SIG-M5 (cell line): ENCODE measurements at places on chromosomes 6 and 20.

- no peak for DNase-seq
Observed at GRCh38 chr6:3014675-3015066, 15.0 kb downstream of the NQO2 start.

GRCh38 chr6:111556004-111556403, 49.7 kb downstream of the TRAF3IP2 start:
- no peak for DNase-seq

DNA sequence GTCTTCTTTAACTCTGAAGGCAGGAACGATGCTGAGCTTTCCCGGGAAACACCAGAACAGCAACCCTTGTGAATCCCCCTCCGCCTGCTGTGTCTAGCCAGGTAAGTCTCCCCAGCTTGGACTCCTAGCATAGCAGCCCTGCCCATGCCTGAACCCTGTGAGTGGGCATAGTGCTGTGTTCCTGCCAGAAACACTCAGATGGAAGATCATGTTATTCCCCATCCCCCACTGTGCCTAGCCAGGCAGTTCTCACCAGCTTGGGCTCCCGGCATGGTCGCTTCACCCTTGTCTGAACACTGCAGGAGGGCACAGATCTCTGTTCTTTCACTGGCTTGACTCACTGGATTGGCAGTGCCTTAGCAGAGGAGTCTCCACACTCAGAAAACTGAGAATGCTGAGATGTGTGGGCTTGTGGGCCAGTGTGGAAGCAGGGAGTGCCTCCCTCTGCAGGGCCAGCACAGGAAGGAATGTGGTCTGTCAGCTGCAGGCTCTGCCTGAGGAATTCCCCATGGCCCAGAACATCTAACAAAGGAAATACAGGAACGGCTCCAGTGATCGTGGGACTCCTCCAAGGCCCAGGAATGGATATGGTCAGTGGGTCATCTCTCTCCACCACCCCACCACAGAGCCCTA, 440.1 kb upstream of the ADGRB3 start:
- no peak for DNase-seq

- DNase-seq: no peak
Observed at GRCh38 chr6:90233994-90234393, 62.6 kb downstream of the BACH2 start.

DNA sequence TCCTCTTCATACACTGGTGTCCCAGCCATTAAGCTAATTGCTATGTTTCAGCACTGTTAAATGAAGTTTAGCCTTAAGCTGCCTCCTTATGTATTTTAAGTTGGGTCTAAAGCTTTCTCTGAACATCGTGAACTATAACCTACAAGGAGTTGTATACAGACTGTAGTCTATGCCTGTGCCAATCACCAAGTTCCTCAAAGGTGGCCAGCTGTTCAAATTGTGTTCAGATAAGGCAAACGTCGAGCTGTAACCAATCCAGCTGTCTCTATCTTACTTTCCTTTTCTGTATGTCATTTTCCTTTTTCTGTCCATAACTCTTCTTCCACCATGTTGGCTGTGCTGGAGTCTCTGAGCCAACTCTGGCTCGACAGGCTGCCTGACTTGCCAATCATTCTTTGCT, 199.6 kb downstream of the OGFRL1 start:
- no peak for DNase-seq

DNA sequence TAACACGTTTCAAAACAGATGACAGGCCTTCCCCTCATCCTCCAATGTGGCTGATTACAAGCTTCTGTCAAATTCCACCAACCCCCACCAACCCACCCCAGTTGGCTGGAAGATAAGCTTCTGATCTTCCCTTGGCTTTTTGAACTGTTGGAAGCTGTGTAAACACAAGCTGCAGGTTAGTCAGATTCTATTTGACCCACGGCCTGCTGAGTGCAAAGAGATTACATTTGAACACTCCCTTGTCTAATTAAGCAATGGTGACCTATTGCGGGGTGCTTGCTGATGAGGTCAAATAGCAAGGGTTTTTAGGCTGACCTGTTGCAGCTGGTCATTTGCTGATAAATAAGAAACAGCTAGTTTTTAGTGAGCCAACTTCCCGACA, 379.7 kb downstream of the BMP2 start:
- no peak for DNase-seq

- DNase-seq: no peak
Observed at GRCh38 chr6:84346372-84346771, 118.9 kb upstream of the CEP162 start.

DNA sequence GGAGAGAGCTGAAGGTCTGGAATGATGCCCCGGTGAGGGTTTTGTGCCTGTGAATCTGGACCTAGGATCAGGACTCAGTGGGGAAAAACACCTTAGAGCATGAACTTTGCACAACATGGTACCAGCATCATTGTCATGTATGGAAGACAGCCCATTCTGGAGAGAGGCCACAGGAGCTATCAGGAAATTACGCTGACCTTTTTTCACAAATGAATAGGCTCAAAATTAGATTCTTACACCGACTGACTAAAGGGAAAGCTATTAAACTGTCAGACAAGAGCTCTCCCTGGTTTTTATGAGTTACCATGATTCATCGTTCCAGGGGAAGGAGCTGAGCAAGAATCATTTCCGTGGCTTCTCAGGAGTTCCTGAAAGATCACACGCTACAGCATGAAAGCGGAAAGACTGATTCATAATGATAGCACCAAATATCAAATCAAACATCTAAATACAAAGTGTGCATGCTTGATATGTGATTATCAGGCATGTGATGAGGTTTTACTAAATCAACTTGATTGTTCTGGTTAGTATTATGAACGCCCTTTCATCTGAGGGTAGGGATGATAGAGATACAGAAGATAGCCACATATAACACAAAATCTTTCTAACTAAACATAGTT, 224.9 kb upstream of the SMLR1 start:
- no peak for DNase-seq

- no peak for DNase-seq
Observed at GRCh38 chr6:138594758-138595140, 95.5 kb upstream of the NHSL1 start.

- no peak for DNase-seq
Observed at GRCh38 chr6:70390067-70390466, 23.2 kb upstream of the FAM135A start.

GRCh38 chr6:81797591-81797990, 45.1 kb upstream of the TENT5A start:
- DNase-seq: no peak

- no peak for DNase-seq
Observed at GRCh38 chr6:29487131-29487530, 625 bp downstream of the MAS1L start.

- no peak for DNase-seq
Observed at GRCh38 chr6:89372506-89372901, 20.0 kb upstream of the UBE2J1 start.

DNA sequence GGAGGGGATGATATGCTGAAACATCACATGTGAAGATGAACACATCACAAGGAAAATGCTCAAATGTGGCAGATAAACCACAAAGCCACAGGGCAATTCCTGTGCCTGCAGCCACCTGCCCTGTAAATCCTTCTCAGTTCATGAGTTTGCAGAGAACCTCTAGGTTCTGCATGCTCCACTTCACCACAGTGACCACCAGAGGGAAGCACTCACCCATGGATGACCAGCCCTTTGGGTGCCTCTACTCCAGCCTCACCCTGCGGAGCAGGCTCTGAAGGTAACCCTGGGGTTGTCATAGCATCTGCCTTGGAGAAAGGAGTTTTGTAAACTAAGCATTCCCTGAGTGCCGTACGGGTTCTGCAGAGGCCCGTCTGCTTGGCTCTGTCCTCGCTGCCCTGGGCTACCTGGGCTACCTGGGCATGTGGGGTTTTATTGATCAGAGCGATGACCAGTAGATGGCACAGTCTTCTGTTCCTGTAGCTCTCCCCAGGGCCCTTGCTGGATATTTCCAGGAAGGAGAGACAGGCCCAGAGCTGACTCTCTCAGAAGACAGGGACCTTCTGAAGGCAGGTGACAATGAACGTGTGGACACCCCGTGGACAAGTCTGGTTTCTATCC, 31.7 kb upstream of the CST1 start:
- DNase-seq: no peak

- no peak for DNase-seq
Observed at GRCh38 chr6:14690120-14691056, 555.5 kb upstream of the JARID2 start.

DNA sequence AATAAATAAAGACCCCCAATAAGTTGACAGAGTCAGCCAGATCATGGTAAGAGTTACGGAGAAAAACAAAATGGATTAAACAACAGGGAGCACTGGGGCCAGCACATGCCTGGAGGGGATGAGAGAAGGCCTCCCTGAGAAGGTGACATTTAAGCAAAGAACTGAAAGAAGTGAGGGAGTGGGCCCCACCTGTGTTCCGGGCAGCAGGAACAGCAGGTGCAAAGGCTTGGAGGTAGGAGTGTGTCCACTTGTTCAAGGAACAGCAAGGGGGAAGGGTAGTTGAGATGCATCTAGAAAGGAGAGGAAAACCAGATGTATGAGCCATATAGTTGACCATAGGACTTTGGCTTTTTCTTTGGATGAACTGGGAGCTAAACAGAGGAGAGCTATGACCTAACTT, 7.6 kb upstream of the PREX1 start:
- no peak for DNase-seq

GRCh38 chr6:149331043-149331807, 13.7 kb downstream of the TAB2 start:
- no peak for DNase-seq

DNA sequence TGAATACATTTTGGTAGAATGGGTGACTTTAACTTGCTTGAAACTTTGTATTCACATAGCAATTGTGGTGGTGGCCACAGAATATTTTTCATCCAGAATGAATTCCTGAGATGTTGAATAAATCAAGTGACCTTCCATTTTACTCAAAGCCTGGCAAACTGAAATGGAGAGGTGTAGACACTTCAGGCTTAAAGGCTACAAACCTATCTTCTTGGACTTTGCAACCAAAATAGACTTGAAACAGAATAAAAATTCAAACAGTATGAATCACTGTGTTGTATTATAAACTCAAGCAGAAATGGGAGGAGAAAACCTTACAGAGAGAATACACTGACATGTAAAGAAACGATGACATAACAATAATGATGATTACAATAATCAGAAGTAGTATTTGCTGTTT, 371.6 kb downstream of the BCKDHB start:
- no peak for DNase-seq

- no peak for DNase-seq
Observed at GRCh38 chr20:23255716-23256385, 94.7 kb upstream of the NXT1 start.

DNA sequence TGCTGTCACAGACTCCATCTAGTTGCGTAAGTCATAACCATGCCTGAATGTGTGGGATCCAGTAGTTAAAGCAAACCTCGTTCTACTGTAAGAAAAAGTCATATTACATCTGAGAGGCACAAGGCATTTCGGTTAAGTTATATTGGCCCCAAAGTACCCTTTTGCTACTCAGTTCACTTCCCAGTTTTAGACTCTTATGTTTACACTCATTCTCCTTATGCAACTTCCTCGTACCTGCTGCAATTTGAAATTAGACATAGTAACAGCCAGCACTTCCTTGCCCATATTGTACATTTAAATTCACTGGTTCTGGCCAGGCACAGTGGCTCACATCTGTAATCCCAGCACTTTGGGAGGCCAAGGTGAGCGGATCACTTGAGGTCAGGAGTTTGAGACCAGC, 37.0 kb downstream of the PEX7 start:
- peak; percentile 30 for DNase-seq

DNA sequence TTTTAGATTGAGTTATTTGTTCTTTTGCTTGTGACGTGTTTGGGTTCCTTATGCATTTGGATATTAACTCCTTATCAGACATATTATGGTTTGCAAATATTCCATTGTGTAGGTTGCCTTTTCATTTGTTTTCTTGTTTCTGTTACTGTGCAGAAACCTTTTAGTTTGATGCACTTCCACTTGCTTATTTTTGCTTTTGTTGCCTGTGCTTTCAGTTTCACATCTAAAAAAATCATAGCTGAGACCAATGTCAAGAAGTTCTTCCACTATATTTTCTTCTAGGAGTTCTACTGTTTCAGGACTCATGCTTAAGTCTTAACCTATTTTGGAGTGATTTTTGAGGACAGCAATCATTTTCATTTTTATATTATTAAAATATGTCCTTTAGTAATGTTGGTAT, 113.5 kb downstream of the EPM2A start:
- no peak for DNase-seq

- DNase-seq: no peak
Observed at GRCh38 chr20:17871886-17872285, 96.7 kb downstream of the SNX5 start.

DNA sequence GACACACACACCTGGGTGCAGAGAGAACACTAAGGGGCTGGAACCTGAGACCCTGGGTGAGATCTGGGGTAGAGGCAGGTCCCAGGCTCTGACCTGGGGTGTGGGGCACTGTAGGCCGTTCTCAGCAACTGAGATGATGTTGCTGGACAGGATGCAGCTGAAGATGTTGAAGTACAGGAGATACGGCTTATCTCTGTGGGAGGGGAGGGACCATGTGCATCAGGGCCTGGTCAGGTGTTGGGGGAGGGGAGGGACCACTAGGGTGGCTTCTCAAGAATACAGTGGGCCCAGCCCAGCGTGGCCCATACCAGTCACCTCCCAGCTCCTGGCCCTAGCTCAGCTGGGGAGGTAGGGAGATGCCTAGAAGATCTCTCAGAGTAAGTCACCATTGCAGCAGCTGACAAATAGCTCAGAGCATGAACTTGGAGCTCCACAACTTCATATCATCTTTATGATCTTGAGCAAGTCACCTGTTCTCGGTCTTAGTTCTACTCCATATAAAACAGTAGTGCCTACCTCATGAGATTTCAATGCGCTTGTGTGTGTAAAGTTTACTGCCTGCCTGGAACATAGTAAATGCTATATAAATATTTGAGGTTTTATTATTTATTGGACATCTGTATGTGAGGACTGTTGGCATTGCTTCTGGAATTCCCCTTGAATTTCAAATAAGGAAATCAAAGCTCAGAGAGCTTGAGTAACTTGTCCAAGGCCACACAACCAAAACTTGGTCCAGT, 3.8 kb downstream of the SLC44A4 start:
- DNase-seq: no peak

DNA sequence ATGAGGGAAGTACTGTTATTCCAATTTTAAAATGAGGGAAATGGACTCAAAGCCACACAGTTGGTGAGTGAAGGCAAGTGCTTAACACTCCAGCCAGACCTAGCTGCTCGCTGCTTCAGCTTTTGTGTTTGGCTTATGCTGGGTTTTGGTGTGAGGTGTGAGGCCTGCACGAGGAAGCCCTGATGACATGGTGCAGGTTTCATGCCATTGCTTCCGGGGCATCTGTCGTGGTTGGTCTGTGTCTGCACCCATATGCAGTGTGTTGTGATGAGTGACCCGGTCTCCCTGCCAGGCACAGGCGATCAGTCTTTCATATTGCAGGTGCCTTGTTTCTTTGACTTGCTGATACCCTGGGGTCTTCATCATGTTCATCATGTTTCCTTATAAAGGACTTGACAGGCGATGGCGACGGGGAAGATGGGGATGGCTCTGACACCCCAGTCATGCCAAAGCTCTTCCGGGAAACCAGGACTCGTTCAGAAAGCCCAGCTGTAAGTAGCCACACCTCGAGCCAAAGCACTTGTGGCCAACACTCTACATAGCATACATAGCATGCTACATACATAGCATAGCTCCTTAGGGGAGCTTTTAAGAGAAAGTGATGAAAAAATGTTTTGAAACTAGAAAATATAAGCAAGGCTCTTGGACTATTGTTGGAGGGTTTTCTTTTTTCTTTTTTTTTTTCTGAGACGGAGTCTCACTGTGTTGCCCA, 22.3 kb downstream of the DNMT3B start:
- no peak for DNase-seq

- DNase-seq: no peak
Observed at GRCh38 chr6:112478036-112478435, 130.9 kb downstream of the RFPL4B start.

GRCh38 chr20:63536997-63537524, at the start of gene PTK6:
Gene PTK6 (minus strand): TSS chr20:63537376. CDS start chr20:63537314, 62 bp downstream.
- no peak for DNase-seq

- no peak for DNase-seq
Observed at GRCh38 chr6:79949233-79949632, 1.9 kb upstream of the ELOVL4 start.
